ENCODE measurements at places on chromosomes 1 and 21.

- no peak for DNase-seq
Observed at GRCh38 chr1:175600721-175601440, 142.5 kb downstream of the TNR start.

DNA sequence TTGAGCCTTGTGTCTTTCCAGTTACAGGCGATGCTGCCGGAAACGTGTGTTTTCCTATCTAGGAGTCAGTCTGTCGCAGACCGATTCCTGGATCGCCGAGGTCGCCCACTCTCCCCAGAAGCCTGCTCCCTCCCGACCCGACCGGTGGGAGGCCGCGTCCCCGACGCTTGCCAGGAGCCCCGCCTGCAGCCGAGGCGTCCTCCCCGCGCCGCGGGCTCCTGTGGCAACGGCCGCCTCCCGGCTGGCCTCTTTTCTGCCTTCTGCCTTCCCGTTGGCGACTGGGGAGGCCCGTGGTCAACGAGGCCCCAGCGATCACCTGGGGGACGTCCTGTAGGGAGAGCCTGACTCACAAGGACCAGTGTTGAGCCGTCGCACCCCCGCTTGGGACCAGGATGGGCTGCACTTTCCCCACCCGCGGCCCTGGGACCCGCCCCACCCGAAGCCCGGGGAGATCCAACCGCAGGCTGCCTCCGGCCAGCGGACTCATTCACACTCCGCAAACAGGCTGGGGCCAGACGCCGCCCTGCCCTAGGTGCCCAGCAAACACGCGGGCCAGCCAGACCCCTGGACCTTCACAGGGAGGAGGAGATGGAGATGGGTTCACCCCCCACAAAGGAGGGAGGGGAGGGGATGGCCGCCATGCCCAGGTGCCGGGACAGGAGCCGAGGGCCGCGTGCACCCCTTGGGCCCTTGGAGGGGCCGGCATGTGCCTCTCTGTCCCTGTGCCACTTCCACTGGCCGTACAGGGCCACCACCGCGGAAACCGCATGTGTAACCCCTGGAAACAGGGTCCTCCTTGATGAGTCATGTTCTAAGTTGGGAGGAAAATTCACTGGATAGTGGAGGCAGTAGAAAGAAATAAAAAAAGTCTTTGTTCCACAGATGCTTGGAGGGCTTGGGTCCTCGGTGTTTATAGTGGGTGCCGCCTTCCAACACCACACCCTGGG is 7.2 kb upstream of the COL6A1 start:
- no peak for DNase-seq

DNA sequence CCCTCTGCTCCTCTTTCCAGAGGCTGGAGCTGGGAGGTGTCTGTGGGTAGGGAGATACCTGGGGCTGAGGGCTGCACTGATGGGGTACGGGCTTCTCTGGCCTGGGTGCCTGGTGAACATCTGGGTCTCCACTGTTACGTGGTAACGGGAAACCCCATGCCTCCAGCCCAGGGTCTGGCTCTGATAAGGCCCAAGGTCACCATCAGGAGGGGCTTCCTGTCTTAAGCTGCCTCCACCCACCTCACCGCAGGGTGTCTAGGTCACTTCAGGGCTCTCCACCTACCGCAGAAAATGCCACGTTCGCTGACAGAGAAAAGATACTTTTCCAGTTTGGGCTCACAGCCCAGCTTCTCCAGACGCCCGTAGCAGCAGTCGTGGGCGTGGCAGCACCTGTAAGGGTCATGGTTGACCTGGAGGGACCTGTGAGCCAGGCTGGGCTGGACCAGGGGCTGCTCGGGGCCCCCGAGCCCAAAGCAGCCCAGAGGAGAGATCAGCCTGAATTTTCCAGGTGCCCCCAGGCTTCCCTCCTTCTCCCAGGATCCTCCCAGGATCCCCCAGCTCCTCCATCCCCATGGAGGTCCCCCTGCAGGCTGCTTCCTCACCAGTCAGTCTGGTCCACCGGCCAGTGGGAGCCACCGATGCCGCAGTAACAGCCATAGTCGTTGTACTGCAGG is 1.3 kb downstream of the PLA2G2E start:
- DNase-seq: no peak

DNA sequence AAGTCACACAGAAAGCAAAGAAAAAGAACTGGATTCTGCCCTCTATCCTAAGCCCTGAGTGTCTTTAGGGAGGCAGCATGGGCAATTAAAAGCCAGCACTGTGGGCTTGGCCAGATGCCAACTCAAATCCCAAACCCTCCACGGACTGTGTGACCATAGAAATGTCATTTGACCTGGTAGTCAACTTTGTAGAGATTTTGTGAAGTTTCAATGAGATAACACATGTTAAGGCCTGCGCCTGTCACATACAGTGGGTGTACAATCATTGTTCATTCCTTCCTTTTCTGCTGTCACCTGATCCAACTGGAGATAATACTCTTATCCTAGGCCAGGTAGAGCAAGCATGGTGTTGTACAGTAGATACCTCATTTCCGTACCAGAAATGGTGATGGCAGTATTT is 54.2 kb downstream of the TMEM53 start:
- no peak for DNase-seq

GRCh38 chr21:45973475-45974072 is 8.0 kb upstream of the COL6A1 start:
- peak; percentile 60 for DNase-seq

GRCh38 chr1:116921301-116921885 is 11.7 kb downstream of the PTGFRN start:
- DNase-seq: no peak

- no peak for DNase-seq
Observed at GRCh38 chr1:154318386-154318785, 2.5 kb upstream of the AQP10 start.

- DNase-seq: no peak
Observed at GRCh38 chr1:156517748-156518147, 17.2 kb upstream of the MEF2D start.

- DNase-seq: no peak
Observed at GRCh38 chr1:173190101-173190936, 16.8 kb downstream of the TNFSF4 start.

DNA sequence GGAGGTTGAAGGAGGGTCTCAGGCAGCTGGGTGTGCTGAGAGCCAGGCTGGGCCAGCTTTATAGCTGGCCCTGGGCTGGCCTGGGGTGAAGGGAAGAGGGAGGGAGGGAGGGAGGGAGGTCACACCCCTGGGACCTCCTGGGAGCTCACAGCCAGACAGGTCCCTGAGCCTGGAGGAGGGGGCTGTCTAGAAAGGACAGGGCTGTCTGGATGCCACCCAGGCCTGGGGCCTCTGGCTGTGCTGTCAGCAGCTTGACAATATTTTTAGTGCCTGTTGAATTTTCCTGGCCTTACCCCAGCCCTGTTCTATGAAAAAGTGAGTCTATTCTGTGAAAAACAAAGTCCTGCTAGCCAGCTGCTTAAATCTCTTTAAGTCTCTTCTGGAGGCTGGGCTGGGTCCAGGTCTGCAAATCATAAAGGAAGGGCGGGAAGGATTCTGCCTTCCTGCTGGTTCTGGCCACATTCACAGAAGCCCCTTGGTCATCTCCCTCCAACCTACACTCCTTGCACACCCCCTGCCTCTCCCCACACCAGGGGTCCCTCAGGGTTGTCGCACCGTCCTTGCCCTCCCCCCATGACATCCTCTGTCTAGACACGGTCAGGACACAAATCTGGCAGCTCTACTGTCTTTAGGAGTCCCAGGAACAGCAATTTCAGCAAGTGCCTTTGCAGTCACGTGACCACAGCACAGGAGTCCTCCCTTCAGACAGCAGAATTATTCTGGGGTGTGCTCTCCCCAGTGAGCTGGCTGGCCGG is at the start of gene LEFTY2:
Gene LEFTY2, minus strand, starts transcription at position 34 of the 755 bp plus-strand sequence. CDS start 80 bp downstream, outside the sequence.
- no peak for DNase-seq

- DNase-seq: no peak
Observed at GRCh38 chr1:245858022-245858721, 648.9 kb downstream of the SMYD3 start.

- no peak for DNase-seq
Observed at GRCh38 chr1:50783286-50783685, 176.8 kb downstream of the FAF1 start.

GRCh38 chr1:65896721-65897120 is 104.0 kb downstream of the PDE4B start:
- DNase-seq: no peak

GRCh38 chr1:211813590-211813989 is 17.0 kb downstream of the LPGAT1 start:
- no peak for DNase-seq

DNA sequence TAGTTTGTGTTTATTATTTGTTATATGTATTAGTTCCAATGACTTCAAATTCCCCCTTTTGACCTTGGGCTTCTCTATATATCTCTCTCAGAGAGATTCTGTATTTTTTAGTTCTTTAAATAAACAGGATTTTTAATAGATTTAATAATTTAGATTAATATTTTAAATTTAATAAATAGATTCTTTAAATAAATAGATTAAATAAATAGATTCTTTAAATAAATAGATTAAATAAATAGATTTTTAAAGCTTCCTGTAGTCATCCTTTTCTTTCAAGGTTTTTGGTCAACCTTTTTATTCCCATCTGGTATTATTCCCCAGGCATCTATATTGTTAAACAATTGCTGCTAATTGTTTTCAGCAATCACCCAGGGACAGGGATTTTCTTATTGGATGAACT is 721.9 kb upstream of the ADAMTS5 start:
- DNase-seq: no peak

- peak; percentile 28 for DNase-seq
Observed at GRCh38 chr1:89201106-89201794, 2.5 kb upstream of the GBP4 start.

- no peak for DNase-seq
Observed at GRCh38 chr1:31380181-31380580, 7.3 kb upstream of the FABP3 start.

- no peak for DNase-seq
Observed at GRCh38 chr1:41618066-41618825, 133.8 kb upstream of the EDN2 start.

DNA sequence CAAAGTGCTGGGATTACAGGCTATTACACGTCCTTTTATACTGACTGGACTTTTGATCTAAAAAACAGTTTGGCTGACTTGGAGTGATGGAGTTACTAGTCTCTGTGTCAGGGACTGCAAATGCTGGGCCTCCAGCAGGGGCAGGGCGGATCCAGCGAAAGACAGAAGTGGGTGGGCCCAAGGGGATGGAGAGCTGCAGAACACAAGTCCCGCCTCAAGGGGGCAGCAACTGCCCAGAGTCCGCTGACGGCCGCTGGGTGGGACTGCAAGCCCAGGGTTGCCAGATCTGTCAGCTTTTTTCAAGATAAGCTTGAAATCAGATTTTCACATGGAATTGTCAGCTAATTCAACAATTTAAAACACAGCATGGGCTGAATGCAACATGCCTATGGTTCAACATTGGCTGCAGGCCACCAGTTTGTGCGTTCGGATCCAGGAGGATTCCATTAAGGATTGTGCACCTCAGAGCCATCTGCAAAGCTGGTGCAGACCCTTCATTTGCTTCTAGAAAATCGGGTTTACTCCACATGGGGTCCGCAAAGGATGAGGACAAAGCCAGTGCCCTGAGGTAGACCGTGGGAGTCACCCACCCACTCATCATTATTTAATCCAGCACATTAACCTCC is 10.7 kb downstream of the STMN1 start:
- peak; percentile 97 for DNase-seq

DNA sequence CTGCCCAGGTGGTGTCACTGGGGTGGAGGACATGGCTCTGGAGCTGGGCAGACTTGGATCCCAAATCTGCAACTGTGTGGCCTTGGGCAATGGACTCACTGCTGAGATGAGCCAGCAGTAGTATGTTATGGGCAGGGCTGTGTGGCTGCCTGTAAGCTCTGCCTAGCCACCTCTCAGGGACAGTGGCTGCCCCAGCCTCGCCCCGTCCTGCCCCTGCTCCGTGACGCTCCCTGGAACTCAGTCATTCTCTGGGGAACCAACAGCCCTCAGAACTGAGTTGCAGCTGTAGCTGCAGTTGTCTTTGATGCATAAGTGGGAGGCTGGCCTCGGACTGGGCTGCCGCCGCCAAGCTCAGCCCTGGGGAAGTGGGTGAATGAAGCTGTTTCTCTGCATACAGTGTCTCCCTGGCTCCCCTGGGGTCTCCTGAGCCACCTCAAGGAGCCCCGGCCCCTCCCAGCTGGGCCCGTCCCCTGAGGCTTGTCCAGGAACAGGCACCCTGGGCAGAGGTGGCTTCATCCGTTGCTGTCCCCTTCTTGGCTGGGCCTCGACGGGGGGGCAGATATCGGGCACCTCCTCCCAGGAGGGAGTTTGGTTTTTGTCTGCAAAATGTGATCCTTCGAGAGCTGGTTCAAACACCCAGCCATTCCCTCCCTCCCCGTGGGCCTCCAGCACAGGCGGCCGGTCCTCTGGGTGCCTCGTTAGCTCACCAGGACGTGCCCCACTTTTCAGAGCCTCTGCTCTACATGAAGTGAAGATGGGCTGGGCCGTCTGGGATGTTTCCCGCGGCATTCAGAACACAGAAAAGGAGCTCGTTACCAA is 26.2 kb upstream of the PLCH2 start:
- DNase-seq: no peak

DNA sequence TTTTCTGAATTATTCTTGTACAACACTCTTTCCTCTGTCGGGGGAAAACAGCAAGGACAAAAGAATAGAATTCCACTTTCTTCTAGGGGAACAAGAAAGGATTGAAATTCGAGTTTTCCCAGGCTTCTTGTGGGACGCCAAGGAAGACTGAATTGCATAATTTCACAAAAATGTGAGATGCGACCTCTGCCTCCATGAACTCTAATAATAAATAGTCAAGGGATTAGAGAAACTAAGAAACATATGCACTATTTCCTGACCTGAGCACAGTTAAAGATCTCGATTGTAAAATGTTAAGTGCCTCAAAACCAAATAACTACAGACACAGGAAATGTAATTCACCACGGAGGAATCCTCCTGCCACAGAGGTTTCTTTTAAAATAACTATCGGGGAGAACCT is 117.3 kb upstream of the MARK1 start:
- DNase-seq: no peak

DNA sequence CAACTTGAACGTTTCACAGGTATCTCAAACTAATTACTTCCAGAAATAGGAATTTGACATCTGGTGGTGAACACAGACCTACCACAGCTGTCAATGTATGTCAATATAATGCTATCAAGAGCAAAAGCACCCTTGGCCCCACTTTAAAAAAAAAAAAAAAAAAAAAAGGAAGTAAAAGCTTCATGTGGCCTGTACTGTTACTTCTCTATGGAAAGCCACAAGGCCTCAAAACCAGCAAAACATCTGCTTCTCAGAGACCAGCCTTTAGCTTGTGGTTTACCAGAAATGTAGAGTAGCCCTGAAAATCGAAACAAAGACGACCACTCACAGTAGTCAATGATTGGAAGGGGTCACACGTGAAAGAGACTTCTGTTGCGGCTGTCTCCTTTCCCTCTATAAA is 109.6 kb downstream of the SLC45A1 start:
- DNase-seq: peak; percentile 50

- no peak for DNase-seq
Observed at GRCh38 chr21:43769325-43769958, 6.7 kb downstream of the CSTB start.

DNA sequence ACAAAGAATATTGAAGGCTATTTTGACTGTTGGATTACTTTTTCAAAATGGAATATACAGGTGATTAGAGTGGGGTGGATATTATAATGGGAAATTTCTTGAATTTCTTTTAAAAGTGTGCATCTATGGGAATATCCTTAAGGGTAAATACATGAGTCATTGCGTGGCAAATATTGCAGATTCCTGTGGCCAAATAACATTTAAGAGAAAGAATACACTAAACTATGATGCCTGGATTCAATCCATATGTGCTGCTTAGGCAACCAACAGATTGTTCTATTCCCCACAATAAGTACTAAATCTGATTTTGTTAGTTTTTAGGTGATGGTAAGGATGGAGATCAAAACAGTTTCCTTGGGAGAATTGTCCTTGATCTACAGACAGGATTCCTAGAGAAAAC is 119.5 kb downstream of the HMCN1 start:
- DNase-seq: no peak

- no peak for DNase-seq
Observed at GRCh38 chr1:171421413-171422020, 63.8 kb upstream of the PRRC2C start.

- DNase-seq: no peak
Observed at GRCh38 chr1:43367026-43367903, 546 bp downstream of the ELOVL1 start.

Measured in thymus (tissue), 14 donors.